ENCODE measurements at places on chromosomes 7 and 10.

DNA sequence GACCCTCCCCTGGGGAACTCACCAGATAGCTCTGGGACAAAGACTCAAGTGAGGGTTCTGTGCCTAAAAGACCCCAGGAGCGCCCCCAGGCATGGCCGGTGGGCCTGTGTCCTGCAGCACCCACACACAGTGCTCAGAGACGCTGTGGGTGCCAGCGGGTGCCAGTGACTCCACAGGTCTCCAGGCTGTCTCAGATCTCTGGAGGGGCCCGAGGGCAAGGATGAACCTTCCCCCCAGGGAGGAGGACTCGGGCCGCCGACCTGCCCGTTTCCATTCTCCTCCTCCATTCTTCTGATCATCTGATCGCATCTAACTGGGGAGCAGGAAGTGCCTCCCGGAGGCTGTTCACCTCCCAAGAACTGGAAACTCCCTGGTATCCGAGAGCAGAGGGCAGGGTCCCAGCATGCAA is 980 bp downstream of the ADAM8 start:
- no peak for DNase-seq

DNA sequence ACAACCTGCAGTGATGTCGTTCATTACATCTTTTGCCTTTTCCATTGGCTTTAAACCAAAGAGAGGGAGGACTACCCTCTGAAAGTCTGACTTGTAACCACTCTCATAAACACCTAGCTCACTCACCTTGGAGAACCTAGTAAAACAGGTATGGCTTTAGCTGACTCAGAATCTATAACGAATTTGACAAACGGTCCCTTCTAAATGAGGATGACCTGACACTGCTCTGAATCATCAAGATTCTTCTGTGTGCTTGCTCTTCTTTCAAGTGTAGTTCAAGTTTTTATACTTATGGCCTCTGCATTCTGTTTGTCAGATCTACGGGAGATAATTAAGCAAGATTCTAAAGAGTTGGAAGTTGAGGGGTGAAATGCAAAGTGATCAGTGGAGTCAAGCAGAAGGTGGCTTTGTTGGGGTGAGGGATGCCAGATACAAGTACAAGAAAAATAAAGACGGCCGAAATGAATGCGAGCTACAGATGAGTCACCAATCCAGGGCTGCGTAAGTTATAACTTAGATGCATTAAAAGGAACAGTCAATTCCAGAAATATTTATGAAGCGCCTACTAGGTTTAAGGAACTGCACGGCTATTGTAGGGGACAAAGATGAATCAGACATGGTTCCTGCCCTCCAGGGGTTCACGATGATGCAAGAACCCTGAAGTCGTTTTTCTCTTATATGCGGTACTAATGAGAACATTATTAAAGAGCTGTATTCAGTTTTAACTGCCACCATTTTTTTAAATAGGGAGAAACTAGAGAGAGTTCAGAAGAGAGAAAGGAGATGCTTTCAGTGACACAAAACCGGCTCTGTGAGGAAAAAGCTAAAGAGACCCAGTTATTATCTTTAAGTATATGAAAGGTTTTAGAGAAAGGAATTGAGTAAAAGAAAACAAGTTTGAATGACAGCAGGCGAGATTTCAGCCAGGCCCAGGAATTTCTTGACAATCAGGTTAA is 6.5 kb downstream of the HIPK2 start:
- no peak for DNase-seq

GRCh38 chr10:49628599-49628998 is 14.8 kb downstream of the CHAT start:
- DNase-seq, result no peak

- DNase-seq, result no peak
Observed at GRCh38 chr7:66050990-66051448, 24.6 kb upstream of the ASL start.

- no peak for DNase-seq
Observed at GRCh38 chr10:59626523-59626869, 83.2 kb downstream of the SLC16A9 start.

DNA sequence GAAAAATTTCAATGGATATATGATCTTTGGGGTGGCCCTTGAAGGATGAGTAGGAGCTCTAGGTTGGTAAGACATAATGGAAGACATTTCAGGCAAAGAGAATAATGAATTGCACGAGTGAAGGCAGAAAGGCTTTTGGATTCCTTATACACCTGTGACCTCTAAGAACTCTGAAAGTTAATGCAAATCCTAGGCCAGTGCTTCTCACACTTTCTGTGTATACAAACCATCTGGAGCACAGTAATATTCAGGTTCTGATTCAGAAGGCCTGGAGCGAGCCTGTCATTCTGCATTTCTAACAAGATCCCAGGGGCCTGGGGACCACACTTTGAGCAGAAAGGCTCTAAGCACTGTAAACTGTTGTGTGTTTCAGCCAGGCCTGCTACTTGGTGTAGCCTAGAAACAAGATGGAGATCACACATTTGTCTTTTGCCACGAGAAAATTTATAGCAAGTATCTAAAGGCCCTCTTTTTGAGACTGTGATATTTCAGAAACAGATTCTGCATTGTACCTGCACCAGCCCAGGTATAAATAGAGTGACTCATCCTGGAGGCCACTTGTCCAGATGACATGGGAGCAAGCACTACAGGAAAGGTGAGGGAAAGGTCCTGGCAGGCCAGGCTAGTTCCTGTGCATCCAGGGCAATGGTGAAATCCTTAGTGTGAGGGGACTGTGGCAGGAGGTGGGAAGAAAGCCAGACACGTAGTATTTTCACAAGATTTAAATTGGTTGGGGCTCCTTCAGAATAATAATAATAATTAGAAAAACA is 24.4 kb downstream of the MRPS33 start:
- no peak for DNase-seq

- DNase-seq, result no peak
Observed at GRCh38 chr10:1549591-1550290, 187.6 kb downstream of the ADARB2 start.

- no peak for DNase-seq
Observed at GRCh38 chr10:112570585-112570984, 123.6 kb downstream of the VTI1A start.

GRCh38 chr7:113628948-113629847 is 289.6 kb downstream of the PPP1R3A start:
- no peak for DNase-seq

- no peak for DNase-seq
Observed at GRCh38 chr10:127290850-127291249, 94.5 kb upstream of the INSYN2A start.

GRCh38 chr10:6678211-6678803 is 98.2 kb upstream of the PRKCQ start:
- DNase-seq, result peak; percentile 36

DNA sequence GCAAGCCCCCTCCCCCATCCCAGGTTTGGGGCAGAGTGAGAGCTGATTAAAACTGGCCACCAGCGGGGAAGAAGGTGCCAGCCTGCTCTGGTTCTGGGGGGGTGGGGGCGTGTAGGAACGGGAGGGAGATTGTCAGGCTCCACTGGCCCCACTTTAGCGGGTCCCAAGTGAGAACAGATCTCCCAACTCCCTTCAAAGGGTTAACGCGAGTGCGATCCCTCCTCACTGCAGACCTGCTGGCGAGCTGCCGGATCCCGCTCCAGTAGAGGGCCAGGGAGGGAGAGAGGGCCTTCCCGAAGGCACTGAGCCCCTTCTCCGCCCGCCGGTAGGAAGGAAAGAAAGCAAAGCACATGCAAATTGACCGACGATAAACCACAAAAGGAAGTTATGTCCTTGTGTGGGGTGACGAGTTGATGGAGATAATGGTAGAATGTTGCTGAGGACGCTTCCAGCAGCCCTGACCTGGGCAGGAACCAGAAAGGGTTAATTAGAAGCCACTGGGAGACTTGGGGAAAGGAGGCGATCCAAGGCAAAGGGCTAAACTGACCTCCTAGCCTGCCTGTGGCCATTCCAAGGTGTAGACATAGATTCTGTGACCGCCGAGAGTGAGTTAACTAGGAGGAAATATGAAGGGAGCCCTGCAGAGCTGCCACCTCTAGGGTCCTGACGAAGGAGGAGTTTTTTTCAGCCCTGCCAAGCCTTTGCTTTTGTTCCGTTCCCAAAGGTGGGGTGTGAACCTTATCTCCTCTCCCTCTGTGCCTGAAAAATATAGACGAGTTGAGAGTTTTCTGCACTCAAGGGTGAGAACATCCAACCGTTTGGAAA is 1.5 kb downstream of the NRG3 start:
- no peak for DNase-seq

- DNase-seq, result no peak
Observed at GRCh38 chr7:129591868-129592267, 19.7 kb upstream of the NRF1 start.

DNA sequence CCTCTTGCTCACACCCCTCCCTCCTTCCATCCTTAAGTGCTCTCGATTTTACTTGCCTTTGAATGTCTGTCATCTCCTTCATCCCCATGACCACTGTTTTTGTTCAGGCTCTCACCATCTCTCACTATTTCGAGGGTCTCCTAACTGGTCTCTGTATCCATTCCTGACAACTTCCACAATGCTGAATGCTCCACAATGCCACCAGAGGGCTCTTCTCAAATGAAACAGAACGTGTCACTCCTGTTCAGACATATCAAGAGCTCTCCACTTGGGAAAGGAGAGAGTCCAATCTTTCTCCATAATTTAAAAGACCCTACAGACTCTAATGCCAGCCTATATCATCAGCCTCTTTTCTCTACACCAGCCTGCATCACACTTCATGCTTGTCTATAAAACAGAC is 9.0 kb upstream of the SLC13A1 start:
- DNase-seq, result no peak

DNA sequence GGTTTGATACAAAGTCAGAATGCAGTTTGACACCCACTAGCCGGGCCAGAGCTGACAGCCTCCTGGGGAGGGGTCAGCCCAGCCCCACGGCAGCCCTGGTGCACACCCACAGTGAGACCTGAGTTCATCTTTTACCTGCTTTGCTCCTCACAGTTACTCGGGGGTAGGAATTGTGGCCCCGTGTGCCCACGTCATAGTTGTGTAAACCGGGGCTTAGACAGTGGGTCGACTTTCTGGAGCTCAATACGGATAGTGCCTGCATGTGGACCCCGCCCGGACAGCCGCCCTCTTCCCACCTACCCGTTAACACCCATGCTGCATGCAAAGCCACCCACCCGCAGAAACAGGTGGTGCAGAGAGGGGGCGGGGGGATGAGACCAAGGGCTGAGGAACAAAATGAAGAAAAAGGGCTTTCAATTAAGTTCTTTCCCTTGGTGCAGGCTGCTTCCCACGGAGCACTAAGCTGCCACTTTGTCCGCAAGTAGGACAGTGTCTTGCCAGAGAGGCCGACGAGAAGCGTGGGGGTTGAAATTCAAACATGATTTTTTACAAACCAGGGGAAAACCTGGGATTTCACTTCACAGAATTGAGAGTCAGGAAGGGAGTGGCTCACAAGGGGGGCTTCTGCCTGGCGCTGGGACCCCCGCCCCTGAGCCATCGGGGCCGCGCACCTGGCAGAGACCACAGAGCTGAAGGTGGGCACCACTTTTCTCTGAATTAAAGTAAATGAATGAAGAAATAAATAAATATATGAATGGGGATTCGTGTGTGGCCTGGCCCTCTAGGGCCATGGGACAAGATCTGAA is 24.6 kb upstream of the FOXL3 start:
- no peak for DNase-seq

Data from T-helper 2 cell (primary cell).